ENCODE measurements at places on chromosomes 3 and 15. TPM values are rescaled to one million over a fixed set of nuclear protein-coding genes. Genes with fewer than 3 reads are reported as not detected.
A peak's percentile ranks its signal among the peaks of the same experiment; 100 is the strongest.

- H3K36me3 ChIP-seq = no peaks in the 10 kb centered on the region
- peaks cover 7% of the 10 kb centered on the region for H3K27me3 ChIP-seq
- DNase-seq = no peak
- peak overlapping the region; percentile 54 for H3K4me3 ChIP-seq
- peaks cover 54% of the 10 kb centered on the region for H3K4me1 ChIP-seq
These were observed 2.0 kb downstream of the CCR5 start for GRCh38 chr3:46372492-46373359.

GRCh38 chr15:69805248-69805953 is 292.3 kb downstream of the TLE3 start:
- no peaks in the 10 kb centered on the region for H3K36me3 ChIP-seq
- peaks cover 16% of the 10 kb centered on the region for H3K4me1 ChIP-seq
- H3K27me3 ChIP-seq = peaks cover 6% of the 10 kb centered on the region
- DNase-seq = no peak
- no peak overlapping the region for H3K4me3 ChIP-seq

DNA sequence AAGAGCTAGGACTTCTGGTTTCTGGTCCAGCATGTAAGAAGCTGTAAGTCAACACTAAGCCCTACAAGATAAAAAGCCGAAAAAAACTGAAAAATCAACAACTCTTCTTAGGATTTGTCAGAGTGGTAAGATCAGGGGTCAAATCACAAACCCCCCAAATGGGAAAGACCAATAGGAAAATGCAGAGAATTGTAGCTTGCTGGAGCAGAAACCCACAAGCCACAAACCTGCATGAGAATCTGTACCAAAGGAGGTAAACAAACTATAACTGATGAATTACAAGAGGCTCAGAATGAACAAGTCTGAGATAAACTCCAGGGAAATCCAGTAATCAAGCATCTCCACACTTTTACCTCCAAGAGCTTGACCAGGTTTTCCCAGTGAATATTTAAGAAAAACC is 36.0 kb downstream of the RFX7 start:
- peak overlapping the region; percentile 78 for H3K27ac ChIP-seq
- peaks cover 34% of the 10 kb centered on the region for H3K36me3 ChIP-seq
- H3K4me1 ChIP-seq = peaks cover 77% of the 10 kb centered on the region
- H3K4me3 ChIP-seq = no peak overlapping the region
- H3K27me3 ChIP-seq = no peaks in the 10 kb centered on the region
- peak; percentile 13 for DNase-seq

- no peak overlapping the region for H3K4me3 ChIP-seq
- no peaks in the 10 kb centered on the region for H3K27me3 ChIP-seq
- H3K4me1 ChIP-seq = peaks cover 20% of the 10 kb centered on the region
- DNase-seq = no peak
- peak overlapping the region; percentile 78 for H3K27ac ChIP-seq
These were observed 18.0 kb downstream of the MIX23 start for GRCh38 chr3:122365073-122365472.

CD96 gene
- 142 TPM for total RNA-seq

DNA sequence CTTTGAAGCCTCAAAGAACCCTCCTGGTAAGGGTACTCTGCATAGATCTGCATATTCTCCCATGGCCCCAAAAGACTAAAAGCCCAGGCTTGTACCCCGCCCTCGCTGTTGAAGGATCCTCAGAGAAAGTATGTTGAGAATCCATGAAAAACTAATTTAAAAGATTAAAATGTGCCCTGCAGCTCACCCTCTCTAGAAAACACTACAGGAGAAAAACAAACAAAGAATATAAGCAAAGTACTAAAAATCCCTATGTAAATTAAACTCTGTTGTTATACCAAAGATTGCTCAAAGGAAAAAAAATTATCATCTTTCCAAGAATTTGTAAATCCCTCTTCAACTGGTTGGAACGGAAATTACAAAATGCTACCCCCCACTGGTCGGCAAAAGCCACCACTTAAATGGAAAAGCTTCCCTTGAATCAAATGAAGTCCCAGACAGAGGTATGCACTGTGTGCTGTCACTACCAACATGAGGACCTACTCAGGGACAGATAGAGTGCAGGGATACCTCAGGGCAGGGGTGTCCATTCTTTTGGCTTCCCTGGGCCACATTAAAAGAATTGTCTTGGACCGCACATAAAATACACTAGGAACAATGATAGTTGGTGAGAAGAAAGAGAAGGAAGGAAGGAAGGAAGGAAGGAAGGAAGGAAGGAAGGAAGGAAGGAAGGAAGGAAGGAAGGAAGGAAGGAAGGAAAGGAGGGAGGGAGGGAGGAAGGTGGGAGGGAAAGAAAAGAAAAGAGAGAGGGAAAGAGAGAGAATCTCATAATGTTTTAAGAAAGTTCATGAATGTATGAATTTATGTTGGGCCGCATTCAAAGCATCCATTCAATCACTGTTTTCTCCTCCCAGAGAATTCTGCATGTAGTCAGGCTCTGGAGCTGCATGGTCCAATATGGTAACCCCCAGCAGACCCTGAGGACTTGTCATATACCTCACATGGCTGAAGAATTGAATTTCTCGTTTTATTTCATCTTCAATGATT is 88.1 kb downstream of the MAGI1 start:
- H3K27ac ChIP-seq = no peak overlapping the region
- no peaks in the 10 kb centered on the region for H3K27me3 ChIP-seq
- no peak for DNase-seq
- no peaks in the 10 kb centered on the region for H3K4me1 ChIP-seq
- H3K36me3 ChIP-seq = no peaks in the 10 kb centered on the region

- H3K4me1 ChIP-seq = peaks cover 31% of the 10 kb centered on the region
- peaks cover 7% of the 10 kb centered on the region for H3K36me3 ChIP-seq
- peak; percentile 18 for DNase-seq
- peak overlapping the region; percentile 1 for H3K27ac ChIP-seq
- no peaks in the 10 kb centered on the region for H3K27me3 ChIP-seq
These were observed 15.3 kb downstream of the RLBP1 start for GRCh38 chr15:89205991-89206585.

ARL14 gene
- not detected for total RNA-seq

DNA sequence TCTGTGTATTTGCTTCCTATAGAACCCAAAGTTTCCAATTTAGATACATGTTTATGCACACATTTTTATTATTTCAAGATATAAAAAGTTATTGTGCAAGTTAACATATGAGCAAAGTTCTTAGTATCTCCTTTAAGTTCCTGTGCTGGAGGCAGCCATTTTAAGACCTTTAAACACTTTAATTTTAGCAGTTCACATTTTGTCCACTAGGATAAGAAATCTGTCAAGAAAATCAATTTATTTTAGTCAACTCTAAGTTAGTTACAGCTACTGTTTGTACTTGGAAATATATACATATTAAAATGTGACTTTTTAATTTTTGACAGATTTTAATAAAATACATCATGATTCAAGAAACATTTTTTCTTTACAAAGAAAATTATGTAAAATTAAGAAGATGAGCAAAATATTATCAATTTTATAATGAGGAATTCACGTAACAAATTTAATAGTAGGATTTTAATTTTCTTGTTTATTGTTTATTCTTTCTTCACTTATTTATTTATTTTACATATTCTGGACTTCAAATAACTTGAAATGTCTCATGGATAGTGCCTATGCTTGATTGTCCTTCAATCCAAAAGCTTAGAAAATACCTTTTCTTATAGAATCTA is 402.6 kb upstream of the GBE1 start:
- no peak overlapping the region for H3K4me3 ChIP-seq
- no peaks in the 10 kb centered on the region for H3K27me3 ChIP-seq
- no peaks in the 10 kb centered on the region for H3K4me1 ChIP-seq
- H3K36me3 ChIP-seq = no peaks in the 10 kb centered on the region

NLGN1 gene
- not detected for total RNA-seq

DNA sequence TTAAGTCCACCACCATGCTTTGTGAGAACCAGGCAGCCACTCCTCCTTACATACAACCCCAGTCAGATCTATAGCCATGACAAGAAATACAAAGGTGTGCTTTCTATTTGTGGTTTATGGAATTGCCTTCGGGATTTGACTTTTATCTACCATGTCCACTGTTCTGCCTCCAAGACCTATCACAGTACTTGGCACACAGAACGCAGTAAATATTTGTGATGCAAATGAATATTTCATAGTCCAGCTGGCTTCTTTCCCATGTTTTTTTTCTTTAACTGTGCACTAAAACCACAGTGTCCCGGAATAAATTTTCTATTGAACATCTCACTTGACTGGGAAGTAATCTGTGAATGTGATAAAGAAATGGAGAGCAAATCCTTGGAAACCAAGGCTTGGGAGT is 314.7 kb downstream of the RORA start:
- H3K27me3 ChIP-seq = no peaks in the 10 kb centered on the region
- H3K27ac ChIP-seq = no peak overlapping the region
- no peak for DNase-seq
- no peak overlapping the region for H3K4me3 ChIP-seq
- H3K36me3 ChIP-seq = no peaks in the 10 kb centered on the region

GRCh38 chr3:69776920-69777581 is 37.8 kb downstream of the MITF start:
- no peak overlapping the region for H3K27ac ChIP-seq
- H3K4me1 ChIP-seq = no peaks in the 10 kb centered on the region
- DNase-seq = no peak
- no peaks in the 10 kb centered on the region for H3K36me3 ChIP-seq
- H3K27me3 ChIP-seq = no peaks in the 10 kb centered on the region

DNA sequence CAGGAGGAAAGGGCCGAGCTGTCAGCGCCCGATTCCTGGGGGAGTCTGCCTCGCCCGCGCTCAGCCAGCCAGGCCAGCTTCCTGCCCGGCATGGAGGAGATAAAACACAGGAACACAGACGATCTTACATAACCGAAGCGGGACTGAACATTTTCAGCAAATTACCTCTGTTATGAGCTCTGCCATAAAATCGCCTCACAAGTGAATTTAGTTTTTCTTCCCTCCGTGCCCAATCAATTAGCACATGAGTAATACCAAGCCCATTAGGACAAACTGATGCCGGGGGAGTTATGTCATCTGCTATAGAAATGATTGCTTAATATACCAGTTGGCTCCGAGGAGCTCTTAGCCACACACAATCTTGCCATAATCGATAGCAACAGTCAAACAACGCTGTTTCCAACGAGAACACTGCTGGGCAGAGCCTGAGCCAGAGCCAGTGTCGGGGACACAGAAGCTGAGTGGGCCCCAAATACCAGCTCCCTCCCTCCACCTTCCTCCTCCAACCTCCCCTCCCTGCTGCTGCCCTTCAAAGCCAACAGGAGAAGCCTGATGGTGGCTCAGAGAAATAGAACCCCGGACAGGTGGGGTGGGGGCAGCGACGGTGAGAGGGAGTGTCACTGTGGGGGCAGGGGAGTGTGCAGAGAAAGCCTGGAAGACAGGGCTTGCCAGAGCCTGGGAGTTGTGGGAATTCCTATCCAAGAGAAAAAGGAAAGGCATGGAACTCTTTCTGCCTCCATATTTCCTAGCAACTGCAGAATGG is 279.4 kb upstream of the TLE3 start:
- no peak overlapping the region for H3K27ac ChIP-seq
- H3K27me3 ChIP-seq = peaks cover 11% of the 10 kb centered on the region
- no peaks in the 10 kb centered on the region for H3K36me3 ChIP-seq
- H3K4me1 ChIP-seq = no peaks in the 10 kb centered on the region
- no peak for DNase-seq

SEMA4B gene
- total RNA-seq = 5.3 TPM

MST1R gene
- total RNA-seq = 1.1 TPM

- H3K27ac ChIP-seq = peak overlapping the region; percentile 59
- DNase-seq = peak; percentile 49
- H3K4me1 ChIP-seq = peaks cover 11% of the 10 kb centered on the region
- H3K4me3 ChIP-seq = no peak overlapping the region
These were observed 175.0 kb downstream of the CFAP20DC start for GRCh38 chr3:58874795-58875194.

- peaks cover 13% of the 10 kb centered on the region for H3K27me3 ChIP-seq
- H3K4me3 ChIP-seq = no peak overlapping the region
- peak; percentile 58 for DNase-seq
These were observed 169.5 kb upstream of the THBS1 start for GRCh38 chr15:39411102-39411989.

DNA sequence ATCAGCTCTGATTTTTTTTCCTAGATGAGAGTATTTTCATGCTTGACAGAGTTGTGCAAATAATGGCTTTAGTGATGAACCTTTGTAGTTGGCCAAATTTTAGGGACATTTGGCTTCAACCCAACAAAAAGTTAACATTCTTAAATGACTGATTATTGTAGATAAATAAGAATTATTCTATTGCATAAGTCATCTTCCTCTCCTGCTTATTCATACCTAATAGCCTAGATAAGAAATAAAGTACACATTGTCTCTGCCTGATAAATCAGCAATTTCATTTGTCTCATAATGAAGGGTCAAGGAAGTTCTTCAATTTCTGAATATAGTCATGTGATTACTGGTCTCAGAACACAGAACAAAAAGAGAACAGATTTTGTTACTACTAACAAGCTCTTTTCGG is 428.9 kb upstream of the IL12A start:
- DNase-seq = no peak
- H3K4me3 ChIP-seq = no peak overlapping the region
- H3K27ac ChIP-seq = no peak overlapping the region
- H3K36me3 ChIP-seq = no peaks in the 10 kb centered on the region
- no peaks in the 10 kb centered on the region for H3K27me3 ChIP-seq

ACSBG1 gene
- total RNA-seq = 0.18 TPM

DNA sequence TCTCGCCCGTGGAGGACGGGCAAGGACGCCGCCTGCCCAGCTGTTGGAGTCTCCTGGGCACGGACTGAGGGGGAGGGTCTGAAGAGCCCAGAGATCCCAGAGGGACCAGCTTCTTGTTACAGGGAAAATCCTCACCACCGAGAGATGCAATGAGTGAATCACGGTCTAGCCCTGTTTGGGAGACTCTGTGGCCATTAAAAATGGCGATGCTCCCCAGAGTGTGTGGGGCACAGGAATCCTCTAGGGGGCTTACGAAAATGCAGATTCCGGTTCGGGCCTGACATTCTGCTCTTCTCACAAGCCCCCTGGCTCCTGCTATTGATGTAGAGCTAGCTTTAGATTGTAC is 35.5 kb upstream of the EPHB3 start:
- H3K4me3 ChIP-seq = peak overlapping the region; percentile 80
- H3K4me1 ChIP-seq = peaks cover 14% of the 10 kb centered on the region
- H3K27ac ChIP-seq = no peak overlapping the region

DNA sequence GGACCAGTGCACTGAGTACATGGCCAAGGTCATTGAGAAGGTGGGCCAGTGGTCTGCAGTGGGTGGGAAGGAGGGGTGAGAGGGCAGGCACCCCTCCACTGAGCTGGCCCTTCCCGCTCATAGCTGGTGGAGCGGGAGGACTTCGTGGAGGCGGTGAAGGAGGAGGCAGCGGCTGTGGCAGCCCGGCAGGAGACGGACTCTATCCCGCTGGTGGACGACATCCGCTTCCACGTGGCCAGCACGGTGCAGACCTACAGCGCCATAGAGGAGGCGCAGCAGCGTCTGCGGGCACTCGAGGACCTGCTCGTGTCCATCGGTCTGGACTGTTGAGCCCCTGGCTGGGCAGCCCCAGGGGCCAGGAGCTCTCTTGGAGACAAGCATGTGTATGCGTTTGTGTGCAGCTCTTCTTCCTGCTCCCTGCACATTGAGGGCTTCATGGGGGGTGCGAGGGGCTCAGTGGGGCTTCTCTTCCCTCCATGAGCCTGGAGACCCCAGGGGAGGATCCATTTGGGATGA is 7.5 kb downstream of the ABTB1 start:
- no peaks in the 10 kb centered on the region for H3K27me3 ChIP-seq
- DNase-seq = no peak
- H3K4me1 ChIP-seq = peaks cover 14% of the 10 kb centered on the region
- no peaks in the 10 kb centered on the region for H3K36me3 ChIP-seq

MGLL gene
- 1.1 TPM for total RNA-seq

TM4SF4 gene
- total RNA-seq = not detected
